ENCODE measurements at places on chromosomes 12 and 14. TPM values are rescaled to one million over a fixed set of nuclear protein-coding genes. Genes with fewer than 3 reads are reported as not detected.

DNA sequence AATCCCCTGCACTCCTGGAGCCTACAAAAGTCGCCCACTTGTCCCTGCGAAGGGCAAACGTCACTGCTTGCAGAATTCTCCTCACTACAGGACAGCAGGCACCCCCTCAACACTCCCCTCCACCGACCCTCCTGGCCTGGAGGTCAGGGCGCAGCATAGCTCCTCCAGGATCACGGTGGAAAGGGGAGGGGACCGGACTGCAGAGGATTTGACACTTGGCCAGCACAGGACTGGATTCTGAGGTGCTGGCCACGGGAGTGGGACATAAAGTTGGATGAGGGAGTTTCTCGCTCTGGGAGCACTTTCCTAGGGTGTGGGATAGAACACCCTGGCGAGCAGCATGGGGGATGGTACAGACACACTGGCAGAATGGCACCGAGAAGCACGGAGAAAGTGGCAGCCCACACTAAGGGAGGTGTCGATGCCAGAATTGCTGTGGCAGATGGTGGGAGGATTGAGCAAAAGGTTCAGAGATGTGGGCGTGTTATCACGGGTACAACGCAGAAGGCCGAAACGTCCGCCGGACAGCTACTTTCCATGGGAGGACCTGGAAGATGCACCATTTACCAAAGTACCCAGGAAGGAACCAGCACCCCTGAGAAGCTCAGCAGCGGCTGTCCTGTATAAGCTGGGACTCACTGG lies 51.4 kb upstream of the DIO3 start:
- DNase-seq = no peak

- DNase-seq = no peak
Observed at GRCh38 chr14:37594971-37595808, at the start of the genes FOXA1 and TTC6. Gene FOXA1 (minus strand): TSS chr14:37595249. CDS start chr14:37594972, 277 bp downstream. Gene TTC6 (plus strand): TSS chr14:37595629. CDS start chr14:37622065, 26,436 bp downstream.

GRCh38 chr12:9184276-9184675 lies 23.9 kb downstream of the PZP start:
- no peak for DNase-seq

GRCh38 chr12:120157678-120158077 lies 36.8 kb downstream of the GCN1 start:
- DNase-seq = no peak

DNA sequence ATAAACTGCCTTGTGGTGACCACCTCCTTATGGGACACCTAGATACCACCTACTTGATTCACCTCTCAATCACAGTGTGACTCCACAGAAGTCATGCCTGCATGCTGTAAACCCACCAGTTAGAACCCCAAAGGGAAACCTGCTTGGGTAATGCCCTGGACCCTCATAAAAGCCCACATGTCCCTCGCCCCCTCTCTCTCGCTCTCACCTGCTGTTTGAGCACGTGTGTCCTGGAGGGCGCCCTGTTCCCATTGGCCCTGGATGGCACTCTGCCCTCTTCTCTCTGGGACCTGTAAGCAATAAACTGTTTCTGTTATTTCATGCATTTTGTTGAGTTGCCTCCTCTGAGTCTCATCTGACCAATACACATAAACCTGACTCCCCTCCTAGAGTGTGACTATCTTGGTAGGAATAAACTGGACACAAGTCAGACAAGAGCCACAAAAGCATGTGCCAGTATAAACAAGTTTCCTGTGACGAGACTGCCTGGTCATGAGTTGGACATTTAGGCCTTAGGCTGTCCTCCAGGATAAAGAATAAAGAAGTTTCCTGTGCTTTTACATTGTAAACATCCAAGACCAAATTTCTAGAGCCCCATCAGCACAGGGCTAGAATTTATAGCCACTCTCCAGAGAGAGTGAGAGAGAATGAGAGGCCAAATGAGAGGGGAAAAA lies 8.6 kb downstream of the IFI27L2 start:
- no peak for DNase-seq

GRCh38 chr12:122371475-122372045 lies 50.9 kb downstream of the CLIP1 start:
- no peak for DNase-seq

DUSP16 gene
- 1.1 TPM for total RNA-seq

CIPC gene
- 26.6 TPM for total RNA-seq

ASB2 gene
- total RNA-seq = 3.1 TPM

ZDHHC22 gene
- not detected for total RNA-seq

POTEG gene
- total RNA-seq = not detected
